NCI-H526 (cell line): ENCODE measurements at places on chromosomes 6 and 20.

GRCh38 chr20:19565736-19566135 is 192.3 kb upstream of the RIN2 start:
- no peak for DNase-seq

DNA sequence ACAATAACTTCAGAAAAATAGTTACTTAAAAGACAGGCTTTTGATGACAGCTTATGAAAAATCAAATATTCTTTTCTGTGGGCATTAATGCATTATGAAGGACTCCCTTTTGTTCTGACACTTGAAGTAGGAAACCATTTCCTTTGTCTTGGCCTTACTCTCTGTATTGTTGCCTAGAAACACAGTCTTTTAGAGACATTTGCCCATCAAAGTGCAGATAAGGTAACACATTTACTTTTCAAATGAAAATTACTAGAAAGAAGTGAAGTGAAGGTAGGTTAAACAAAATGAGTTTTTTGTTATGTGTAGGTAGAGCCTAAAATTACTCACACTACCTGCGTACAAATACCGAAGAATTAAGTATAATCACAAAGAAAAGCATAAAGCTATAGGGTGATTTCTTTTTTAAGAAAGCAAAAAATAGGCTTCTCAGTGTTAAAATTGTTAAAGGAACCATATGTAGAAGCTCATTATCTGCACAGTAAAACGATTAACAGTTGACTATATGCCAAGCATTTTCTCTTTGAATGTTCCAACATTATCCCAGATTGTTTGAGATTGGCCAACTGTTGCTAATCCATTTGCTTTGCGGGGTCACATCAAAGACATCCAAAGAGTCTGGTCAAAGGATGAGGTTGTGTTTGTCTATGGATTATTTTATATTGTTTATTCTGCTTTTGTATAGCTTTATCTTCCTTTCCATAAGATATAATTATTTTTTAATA is 542.0 kb upstream of the RNF217 start:
- no peak for DNase-seq

GRCh38 chr20:62350098-62350628 is 16.9 kb downstream of the LAMA5 start:
- peak; percentile 46 for DNase-seq

DNA sequence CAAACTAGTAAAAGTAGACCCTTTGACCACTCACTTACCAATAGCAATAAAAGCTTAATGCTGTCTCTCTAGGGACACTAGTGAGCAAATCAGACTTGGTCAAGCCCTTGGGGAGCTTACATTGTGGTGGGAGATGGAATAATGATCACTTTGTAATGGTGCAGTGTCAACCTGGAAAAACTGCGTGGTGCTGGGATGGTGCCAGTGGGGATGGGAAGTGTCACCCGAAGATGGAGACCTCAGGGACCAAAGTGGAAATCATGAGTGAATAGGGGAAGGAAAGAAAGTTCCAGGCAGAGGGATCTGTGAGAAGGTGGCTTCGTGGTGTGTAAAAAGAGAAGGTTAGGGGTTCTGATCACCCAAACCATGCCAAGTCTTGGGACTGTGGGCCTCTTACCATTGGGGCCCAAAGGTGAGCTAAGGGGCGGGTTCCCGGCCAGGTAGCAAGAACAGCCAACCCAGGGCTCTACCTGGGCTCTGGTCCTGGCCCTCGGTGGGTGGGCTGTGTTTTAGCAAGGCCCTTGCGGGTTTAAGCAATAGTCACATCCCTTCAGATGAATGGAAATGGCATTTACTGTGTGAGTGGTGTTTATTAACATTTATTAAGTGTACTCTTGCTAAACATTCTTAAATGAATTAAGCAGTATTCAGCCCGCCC is 15.5 kb downstream of the DYNLRB1 start:
- no peak for DNase-seq

DNA sequence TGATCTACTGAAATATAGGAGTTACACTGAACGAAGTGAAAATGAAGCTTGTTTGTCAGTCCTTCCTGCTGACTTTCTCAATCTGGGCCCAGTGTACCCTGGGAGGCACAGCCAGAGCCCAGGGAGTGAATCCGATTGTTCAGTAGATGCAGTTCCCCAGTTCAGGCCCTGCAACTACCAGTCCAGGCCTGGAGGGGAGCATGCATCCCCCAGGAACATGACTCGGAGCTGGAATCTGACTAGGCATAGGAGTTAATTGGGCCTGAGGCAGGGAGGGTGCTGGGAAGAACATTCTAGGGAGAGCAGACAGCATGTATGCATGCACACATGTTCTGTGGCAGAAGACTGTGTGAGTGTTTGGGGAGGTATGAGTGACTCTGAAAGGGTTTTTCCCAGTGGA is 42.1 kb downstream of the PHACTR3 start:
- no peak for DNase-seq

- no peak for DNase-seq
Measured at GRCh38 chr20:1035466-1035865, 33.4 kb upstream of the RSPO4 start.

DNA sequence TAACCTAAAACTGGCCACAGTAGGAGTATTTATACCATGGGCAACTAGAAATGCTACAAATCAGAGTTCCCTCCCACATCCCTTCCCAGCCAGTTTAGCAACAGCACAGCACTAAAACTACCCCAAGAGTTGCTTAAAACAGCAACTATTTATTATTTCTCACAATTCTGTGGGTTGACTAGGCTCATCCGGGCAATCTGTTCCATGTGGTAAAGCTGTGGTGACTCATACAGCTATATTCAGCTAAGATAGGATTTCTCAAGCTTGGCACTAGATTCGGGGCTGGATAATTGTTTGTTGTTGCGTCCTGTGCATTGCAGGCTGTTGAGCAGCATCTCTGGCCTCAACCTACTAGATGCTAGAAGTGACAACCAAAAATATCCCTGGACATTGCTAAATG is 8.6 kb upstream of the HECA start:
- no peak for DNase-seq

GRCh38 chr20:53708129-53708968 is 114.7 kb upstream of the ZNF217 start:
- no peak for DNase-seq

GRCh38 chr6:128412680-128413079 is 107.7 kb downstream of the PTPRK start:
- no peak for DNase-seq

DNA sequence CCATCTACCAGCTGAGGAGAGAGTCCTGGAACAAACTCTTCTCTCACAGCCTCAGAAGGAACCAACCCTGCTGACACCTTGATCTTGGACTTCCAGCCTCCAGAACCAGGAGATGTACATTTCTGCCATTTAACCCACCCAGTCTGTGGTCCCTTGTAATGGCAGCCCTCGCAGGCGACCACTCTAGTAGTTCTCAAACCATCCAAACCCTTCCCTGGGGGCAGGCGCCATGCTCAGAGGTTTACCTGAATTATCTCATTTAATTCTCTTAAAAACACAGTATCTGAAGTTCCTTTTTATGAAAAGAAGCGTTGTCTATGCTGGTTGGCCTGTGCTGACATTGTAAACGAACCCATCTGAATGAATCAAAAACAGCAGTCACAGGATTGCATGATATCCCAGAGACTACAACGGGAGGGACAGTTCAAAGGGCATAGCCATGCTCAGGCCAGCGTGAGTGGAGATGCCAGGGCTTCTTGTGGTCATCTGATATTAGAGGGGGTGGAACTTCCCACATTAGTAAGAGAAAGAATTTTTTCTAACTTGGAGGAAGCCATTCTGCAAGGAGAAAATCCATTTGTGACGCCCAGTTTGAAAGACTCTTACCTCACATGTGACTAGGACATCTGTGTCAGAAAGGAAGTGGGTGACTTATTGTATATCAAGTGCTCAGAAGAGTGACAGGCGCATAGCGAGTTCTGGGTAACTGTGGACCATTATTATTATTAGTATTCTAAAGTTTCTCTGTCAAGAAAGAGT is 17.2 kb upstream of the TAGAP start:
- DNase-seq = no peak

DNA sequence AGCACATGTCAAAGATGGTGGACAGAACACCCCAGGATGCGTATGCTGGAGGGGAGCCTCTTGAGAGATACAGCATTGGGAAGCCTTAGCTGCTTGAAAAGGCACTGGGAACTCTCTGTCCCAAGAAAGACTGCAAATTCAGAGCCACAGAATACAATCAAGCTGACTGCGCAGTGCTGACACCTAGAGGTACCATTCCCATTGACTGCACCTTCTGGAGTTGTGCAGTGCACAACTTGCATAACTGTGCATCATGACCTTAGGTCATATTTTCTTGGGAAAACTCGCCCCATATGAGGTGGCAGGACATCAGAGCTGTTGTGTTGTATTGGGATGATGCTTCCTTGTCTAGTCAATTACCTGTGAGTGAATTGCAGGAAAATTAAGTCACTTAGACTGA is 646.5 kb upstream of the NOX3 start:
- DNase-seq = no peak
